Stimulated activated naive CD8-positive, alpha-beta T cell treated with anti-CD3 and anti-CD28 coated beads, Interleukin-15, amount 100 ng/mL, for 72 hours (primary cell): ENCODE measurements at places on chromosomes 16 and 17.

GRCh38 chr16:48197294-48197693 lies 41.5 kb upstream of the ABCC12 start:
- no peak for DNase-seq

GRCh38 chr17:40473573-40474365 lies 27.7 kb downstream of the TNS4 start:
- DNase-seq, result no peak

- DNase-seq, result no peak
Observed at GRCh38 chr17:76369379-76369778, 15.0 kb upstream of the SPHK1 start.

DNA sequence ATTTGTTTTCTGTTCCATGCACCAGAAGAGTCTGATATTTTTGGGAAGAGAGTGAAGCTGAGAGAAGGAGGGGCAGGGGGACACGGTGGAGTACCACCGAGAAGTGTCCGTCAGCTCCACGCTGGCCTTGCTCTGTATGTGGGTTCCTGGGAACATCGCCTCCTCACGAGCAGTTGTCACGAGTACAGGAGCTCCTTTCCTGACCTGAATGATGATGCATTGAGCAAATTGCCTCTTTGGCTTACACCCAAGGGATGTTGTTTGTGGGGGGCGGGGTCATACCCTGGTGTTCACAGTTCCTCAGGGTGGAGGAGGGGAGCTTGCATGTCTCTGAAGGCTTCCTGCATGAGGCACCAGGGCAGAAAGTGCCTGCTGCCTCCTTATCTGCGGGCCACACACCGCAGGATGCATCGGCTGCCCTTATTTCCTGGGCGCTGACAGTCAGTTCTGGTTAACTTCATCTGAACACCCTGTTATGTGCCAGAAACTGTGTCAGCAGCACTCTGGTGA lies 36.2 kb downstream of the RGS9 start:
- DNase-seq, result peak; percentile 13

- DNase-seq, result no peak
Observed at GRCh38 chr16:77158293-77158692, 32.7 kb upstream of the MON1B start.

GRCh38 chr16:86740906-86741799 lies 162.8 kb downstream of the FOXL1 start:
- no peak for DNase-seq

- peak; percentile 32 for DNase-seq
Observed at GRCh38 chr17:9959377-9959981, 54.4 kb upstream of the RCVRN start.

DNA sequence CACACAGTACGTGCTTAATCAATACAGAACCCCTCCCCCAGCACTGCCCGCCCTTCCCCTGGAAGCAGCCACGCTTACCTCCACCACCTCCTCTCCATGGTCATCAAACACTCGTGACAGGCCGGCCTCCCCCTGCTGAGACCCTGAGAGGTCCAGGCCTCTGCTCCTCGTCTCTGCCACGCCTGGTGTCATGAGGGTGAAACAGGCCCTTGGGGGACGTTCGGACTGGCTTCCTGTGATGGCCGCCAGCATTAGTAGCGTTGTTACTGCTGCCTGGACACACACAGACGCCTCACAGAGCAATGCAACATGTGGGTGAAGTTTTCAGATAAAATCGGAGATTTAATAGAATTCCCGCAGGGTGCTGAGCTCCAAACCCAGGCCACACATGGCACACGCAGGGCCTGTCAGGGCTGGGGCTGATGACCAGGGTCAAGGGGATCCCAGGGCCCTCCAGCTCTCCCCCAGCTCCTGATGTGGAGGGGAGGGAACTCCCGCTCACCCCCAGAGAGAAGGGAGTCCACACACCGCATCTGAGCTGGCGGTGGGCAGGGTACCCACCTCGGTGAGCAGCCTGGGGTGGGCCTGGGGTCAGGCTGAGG lies 15.9 kb upstream of the SLC38A10 start:
- no peak for DNase-seq

GRCh38 chr16:28826141-28826540 lies 3.3 kb downstream of the ATXN2L start:
- DNase-seq, result no peak
